ENCODE measurements at places on chromosomes 11 and 22.

DNA sequence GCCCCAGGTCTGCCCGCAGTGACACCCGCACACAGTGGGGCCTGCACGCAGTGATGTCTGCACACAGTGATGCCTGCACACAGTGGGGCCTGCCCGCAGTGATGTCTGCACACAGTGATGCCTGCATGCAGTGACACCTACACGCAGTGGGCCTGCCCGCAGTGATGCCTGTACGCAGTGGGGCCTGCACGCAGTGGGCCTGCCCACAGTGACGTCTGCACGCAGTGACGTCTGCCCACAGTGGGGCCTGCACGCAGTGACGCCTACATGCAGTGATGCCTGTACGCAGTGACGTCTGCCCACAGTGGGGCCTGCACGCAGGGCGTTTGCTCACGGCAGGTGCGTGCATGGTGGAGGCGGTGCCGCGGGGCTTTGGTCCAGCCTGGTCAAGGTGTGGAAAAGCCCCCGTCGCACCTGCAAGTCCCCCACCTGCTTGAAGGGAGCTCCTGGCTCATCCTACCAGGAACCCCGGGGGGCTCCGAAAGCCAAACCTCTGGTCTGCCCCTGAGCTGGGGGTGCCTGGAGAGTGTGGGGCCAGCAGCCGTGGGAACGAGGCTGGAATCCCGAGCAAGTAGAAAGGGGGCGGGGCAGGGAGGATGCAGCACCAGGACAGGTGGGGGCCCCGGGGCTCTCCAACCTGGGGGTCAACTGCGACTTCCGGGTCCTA is 8.9 kb upstream of the SYT8 start:
- no peak for DNase-seq

- no peak for DNase-seq
These were observed 9.8 kb downstream of the SLC17A6 start for GRCh38 chr11:22347857-22348487.

DNA sequence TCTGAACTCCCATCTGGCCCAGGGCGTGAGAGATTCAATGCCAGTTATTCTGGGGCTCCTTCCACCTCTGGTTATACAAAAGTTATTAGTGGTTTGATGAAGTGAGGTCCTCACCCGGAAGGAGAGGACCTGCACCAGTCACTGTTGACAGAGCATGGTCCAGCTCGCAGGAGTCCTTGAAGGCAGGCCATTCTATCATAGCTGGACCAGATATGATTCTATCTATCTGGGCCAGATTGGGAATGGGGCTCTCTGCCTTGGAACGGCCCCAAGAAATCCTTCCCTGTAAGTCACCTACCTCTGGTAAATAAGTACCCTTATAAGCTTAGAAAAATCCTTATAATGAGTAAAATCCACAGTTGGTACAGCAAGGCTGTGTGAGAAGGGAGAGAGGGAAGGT is 50.7 kb downstream of the C11orf91 start:
- no peak for DNase-seq

- no peak for DNase-seq
These were observed 24.7 kb downstream of the CHEK1 start for GRCh38 chr11:125649465-125650166.

GRCh38 chr11:31237819-31238760 is 131.4 kb downstream of the DCDC1 start:
- no peak for DNase-seq

DNA sequence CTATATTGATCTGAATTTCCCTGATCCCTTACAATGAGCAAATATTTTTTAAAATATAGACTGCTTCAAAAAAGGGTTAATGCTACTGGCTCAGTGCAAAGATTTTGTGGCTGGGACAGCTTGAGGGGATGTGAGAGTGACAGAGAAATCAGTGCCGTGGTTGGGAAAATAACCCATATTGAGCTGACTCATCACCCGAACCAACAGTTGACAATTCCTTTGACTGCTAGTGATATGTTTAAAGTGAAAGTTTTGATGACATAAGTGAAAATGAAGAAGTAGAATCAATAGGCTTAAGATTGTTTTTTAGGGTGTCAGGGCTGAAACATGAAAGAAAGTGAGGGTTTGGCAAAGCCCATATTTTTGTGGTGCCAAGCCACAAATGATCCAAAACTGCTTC is 257.1 kb upstream of the TENM4 start:
- DNase-seq: no peak

GRCh38 chr11:95708681-95709080 is 80.9 kb downstream of the FAM76B start:
- DNase-seq: no peak

DNA sequence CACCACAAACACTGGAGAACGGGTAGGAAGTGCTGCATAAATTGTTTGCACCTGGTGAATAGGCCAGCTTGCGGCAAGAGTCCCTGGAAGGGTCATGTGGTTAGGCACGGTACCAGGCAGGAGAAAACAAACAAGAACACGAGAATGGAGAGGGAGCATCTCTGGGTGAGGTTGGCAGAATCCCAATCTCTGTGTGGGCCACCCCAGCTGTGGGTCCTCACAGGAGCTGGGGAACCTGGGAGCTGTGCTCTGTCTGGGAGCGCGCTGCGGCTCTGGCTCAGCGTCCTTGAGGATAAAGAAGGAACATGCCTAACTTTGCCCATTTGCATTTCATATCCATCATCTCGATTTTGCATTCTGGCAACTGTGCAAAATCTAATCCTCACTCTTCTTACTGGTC is 46.1 kb upstream of the JAM3 start:
- DNase-seq: no peak

- no peak for DNase-seq
These were observed 1.3 kb downstream of the RNF169 start for GRCh38 chr11:74749965-74750296.

DNA sequence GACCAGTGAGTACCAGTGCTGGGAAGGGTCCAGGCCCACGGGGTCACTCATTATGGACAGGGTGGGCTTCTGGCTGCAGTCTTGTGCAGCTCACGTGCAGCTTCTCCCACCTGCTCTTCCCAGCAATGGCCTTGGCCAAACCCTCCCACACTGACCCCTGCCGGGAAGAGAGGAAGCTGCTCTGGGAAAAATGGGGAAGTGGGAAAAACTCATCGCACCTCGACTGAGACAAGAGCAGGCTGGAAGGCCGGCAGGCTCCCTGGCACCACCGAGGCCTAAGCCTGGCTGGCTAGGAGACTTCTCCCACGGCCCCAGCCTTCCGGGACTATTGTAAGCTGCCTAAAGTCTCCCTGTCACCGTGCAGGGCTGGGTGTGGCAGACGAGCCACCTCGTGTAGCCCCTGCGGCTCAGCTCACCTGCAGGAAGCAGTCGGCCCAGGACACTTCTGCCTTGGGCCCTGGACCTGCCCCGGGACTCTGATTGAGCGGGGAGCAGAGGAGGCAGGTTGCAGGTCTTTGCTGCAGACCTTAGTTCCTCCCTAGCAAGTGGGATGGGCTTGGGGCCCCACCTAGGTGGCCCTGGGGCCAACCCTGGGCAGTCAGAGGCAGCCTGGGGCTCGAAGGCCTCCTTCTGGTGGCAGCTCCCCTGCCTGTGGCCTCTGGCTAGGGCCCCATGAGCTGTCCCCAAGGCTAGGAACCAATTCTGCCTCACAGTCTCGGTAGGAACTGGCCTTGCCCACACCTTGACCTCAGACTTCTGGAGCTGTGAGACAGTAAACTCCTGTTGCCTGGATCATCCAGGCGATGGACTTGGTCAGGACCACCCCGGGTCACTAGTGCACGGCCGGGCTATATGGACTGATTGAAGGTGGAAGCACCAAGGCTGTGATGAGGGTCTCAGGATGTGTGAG is 23.1 kb downstream of the MRGPRG start:
- DNase-seq: no peak

- DNase-seq: no peak
These were observed 751 bp downstream of the FIBIN start for GRCh38 chr11:26994631-26995095.

- no peak for DNase-seq
These were observed 14.2 kb upstream of the RASD2 start for GRCh38 chr22:35526333-35526979.

DNA sequence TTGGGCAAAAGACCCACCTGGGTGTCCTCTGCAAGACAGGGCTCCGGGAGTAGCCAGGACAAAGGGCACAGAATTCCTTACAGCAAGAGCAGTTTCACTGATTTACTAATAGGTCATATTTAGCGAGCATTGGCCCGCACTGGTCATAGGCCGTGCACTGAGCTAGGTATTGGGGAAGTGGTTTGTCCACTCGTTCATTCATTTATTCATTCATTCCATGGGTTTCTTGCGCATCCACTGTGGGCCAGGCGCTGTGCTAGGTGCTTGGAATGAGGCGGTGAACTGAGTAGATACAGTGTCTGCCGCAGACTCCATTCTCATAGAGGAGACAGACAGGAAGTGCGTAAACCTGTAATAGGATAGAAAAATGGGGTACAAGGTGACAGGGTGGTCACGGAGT is 13.2 kb upstream of the LINC01488 start:
- no peak for DNase-seq

DNA sequence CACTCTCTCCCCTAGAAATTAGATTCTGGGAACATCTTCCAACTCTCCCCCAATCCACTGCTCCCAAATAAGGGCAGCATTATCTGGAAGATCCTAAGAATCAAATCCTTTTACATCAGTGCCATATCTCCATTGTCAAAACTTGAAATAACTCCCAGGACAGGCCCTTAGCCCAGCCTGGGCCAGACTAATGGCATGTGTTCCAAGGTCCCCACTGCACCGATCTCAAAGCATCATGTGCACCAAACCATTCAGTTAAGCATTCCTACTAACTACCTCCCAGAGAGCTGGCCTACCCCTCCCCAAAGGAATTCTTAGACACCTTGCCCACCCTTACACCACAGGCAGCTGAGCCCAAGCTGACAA is 44.2 kb upstream of the POU2AF1 start:
- DNase-seq: no peak

GRCh38 chr11:68780829-68781228 is 29.5 kb upstream of the TESMIN start:
- DNase-seq: no peak

DNA sequence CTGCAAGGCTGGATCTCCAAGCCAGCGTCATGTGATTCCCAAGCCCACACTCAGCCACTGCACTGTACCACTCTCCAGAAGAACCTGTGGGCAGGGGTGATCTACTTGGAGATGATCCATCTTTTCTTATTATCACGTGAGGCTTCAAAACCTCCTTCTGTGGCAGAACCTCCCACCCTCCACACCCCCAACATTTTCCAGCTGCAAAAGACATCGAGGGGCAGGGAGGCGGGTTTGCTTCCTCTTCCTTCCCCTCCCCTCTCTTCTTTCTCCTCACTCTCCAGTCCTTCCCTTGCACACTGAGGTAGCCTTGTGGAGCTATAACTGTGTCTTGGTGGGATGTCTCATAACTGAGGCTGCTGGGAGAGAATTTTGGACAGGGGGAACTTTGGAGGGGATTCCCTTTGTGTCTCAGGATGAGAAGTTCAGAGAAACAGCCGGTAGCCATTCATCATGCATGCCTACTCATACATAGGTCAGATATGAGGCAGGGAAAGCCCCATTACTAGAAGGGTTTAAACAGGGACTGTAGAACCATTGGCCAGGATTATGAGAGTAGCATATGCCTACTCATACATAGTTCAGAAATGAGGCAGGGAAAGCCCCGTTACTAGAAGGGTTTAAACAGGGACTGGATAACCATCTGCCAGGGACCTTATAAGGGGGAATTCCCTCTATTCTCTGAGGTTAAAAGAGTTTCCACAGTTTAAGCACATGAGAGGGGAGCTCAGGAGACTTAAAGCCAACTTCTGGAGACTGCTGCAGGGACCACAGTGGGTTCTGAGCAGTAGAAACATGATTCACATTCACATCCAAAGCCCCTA is 420.7 kb upstream of the CADM1 start:
- DNase-seq: peak; percentile 68

GRCh38 chr11:129702410-129703398 is 112.9 kb upstream of the TMEM45B start:
- no peak for DNase-seq

- no peak for DNase-seq
These were observed 139.3 kb downstream of the FAM76B start for GRCh38 chr11:95650276-95650675.

DNA sequence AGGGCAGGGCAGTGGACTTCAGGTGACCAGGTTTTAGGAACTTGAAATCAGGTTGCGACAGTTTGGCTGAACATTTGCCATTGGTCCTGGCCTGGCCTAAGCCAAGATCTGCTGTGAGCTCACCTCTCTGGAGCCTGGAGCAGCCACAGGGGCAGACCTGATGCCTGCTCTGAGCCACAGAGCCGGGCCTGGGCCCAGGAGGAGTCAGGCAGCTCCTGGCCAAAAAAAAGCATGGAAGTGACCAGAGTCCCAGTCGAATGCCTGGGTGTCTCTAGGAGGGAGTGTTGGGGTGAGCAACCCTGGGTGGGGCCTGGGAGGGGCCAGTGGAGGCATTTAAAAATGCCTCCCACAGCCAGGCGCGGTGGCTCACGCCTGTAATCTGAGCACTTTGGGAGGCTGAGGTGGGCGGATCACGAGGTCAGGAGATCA is 6.0 kb upstream of the OMP start:
- no peak for DNase-seq

- DNase-seq: no peak
These were observed 387.0 kb upstream of the DDI1 start for GRCh38 chr11:103649401-103649895.

DNA sequence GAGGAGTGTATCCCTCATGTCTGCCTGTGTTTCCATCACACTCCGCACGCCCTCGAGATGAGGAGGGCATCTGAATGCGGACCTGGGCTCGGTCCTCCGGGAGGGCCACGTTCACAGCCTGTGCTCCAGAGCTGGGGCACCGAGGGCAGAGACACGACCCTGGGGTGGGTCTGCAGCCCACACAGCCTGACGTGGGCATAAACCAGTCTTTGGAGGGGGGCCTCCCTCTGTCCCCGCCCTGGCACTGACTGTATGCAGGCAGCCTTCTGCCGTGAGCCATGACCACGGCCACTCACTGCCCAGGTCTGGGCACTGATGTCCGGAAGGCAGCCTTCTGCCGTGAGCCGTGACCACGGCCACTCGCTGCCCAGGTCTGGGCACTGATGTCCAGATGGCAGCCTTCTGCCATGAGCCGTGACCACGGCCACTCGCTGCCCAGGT is 1425.1 kb downstream of the BRD1 start:
- no peak for DNase-seq

GRCh38 chr11:77152846-77153245 is 24.8 kb downstream of the MYO7A start:
- DNase-seq: no peak

DNA sequence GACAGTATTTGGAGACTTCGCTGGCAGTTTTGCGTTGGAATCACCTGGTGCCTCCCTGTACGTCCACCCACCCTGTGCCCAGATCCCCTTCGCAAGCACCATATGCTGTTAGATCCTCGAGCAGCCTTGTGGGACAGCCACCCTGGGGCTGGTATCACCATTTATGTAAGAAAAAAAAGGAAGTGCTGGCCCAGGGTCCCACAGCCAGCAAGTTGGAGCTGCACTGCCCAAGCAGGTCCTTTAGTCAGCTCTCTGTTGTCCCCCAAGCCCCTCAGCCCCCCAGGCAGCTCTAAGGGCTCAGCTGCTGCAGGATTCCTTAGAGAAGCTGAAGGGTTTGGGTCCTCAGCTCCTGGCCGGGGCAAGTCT is 80.3 kb downstream of the FBLN1 start:
- DNase-seq: no peak

DNA sequence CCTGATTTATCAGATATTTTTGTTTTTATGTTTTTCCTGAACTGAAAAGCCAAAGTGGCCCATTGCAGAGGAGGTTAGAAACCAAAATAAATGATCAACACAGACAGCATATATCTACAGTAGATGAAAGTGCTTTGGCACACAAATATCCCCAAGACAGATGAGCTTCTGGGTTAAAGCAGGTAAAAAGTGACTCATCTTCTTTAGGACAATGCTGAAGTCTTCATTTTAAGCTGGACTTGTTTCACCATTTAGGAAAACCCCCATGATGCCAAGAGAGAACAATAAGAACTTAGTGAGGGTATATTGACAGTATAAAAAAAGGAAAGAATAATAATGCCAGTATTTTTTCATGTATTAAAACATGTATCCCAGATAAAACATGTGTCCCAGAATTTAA is 100.8 kb upstream of the OR9G4 start:
- no peak for DNase-seq

Data from GM20000 (cell line).